ENCODE measurements at places on chromosomes 4 and X. TPM values are rescaled to one million over a fixed set of nuclear protein-coding genes. Genes with fewer than 3 reads are reported as not detected.
A peak's percentile ranks its signal among the peaks of the same experiment; 100 is the strongest.

- DNase-seq: no peak
Measured at GRCh38 chrX:109934935-109935334, 68.0 kb upstream of the TMEM164 start.

Gene ADGRG2
- 0.47 TPM for total RNA-seq

- DNase-seq: no peak
Measured at GRCh38 chr4:105563352-105563751, 10.9 kb downstream of the ARHGEF38 start.

GRCh38 chr4:184355111-184355604 lies 119.2 kb downstream of the IRF2 start:
- DNase-seq: peak; percentile 61

DNA sequence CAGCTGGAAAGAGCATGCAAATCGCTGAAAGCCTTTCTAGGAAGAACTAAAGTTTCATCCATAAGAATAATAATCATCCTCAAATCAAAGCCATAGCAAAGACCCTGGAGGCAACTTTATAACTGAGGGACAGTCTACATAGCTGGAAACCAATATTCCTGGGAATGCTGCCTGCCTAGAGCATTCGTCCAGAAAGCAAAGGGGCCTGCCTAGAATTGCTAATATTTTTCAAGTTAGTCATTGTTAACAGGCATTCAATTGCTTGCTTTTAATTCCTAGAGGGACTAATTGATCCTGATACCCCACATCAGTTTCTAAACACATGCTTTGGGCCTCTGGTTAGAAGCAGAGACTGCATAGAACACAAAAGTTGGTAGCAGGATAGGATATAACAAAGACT lies 4.2 kb upstream of the PPARGC1A start:
- DNase-seq: no peak

Gene F8A2
- not detected for total RNA-seq

- DNase-seq: no peak
Measured at GRCh38 chrX:39759526-39760224, 338.1 kb downstream of the BCOR start.

DNA sequence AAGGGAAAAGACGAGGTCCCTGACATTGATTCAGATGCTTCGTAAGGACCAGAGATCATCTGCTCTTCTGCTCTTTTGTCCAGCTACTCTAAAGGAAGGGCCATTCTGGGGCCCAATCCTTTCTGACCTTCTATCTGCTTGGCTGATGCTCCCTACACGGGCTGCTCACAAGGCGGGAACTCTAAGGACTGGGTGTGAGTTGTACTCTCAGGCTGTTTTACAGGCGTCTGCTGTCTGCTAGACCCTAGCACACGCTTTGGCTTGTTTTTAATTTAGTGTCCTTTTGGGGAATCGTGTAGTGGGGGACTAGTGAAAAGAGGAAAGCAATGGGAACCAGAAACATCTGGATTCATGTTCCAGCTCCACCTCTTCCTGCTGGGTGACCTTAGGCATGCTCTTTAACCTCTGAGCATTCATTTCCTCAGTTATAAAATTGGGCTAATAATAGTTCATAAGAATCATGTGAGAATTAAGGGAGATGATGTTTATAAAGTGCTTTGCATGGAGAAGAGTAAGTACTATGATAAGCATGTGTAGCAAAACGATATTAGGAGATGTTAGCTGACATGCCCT lies 53.1 kb downstream of the CASP3 start:
- DNase-seq: no peak

- DNase-seq: no peak
Measured at GRCh38 chrX:44733931-44734330, 109.9 kb upstream of the DUSP21 start.

Gene RNF150
- total RNA-seq: 2.7 TPM

Gene MSX1
- total RNA-seq: 4.9 TPM

- no peak for DNase-seq
Measured at GRCh38 chr4:180581061-180581460, 1662.1 kb upstream of the TENM3 start.

Gene DUX4
- not detected for total RNA-seq

GRCh38 chr4:20618731-20619130 lies 81.5 kb upstream of the PACRGL start:
- DNase-seq: no peak

Gene CDX4
- total RNA-seq: 0.15 TPM

- peak; percentile 92 for DNase-seq
Measured at GRCh38 chr4:2535376-2536192, 863 bp upstream of the FAM193A start.

- DNase-seq: no peak
Measured at GRCh38 chrX:8607326-8607725, 124.6 kb downstream of the ANOS1 start.

DNA sequence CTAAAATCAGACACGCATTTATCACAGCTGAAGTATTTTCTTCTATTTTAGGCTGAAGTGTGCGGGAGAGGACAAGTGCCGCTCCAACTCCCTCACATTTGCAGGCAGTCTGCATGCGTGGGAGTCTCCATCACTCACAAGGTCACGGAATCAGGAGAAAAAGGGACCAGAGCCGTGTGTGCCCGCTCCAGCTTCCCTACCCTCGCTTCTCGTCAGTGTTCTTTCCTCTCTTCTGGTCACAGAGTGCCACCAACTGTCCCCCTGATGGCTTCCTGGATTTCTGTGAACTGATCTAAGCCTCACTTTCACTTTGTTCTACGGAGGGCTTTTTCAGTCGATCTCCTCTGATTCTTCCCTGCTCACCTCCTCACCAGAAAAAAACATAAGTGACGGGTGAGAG lies 407.4 kb upstream of the AADAT start:
- no peak for DNase-seq

- DNase-seq: no peak
Measured at GRCh38 chr4:148514581-148514980, 72.4 kb upstream of the NR3C2 start.

Gene ZNF518B
- total RNA-seq: 38.3 TPM

GRCh38 chrX:74434336-74434735 lies 13.0 kb downstream of the SLC16A2 start:
- DNase-seq: no peak

All from lower leg skin (tissue), 4 donors.